ENCODE measurements at places on chromosomes 7 and 10.

- no peak for DNase-seq
Observed at GRCh38 chr10:46518028-46518725, 38.3 kb downstream of the GPRIN2 start.

DNA sequence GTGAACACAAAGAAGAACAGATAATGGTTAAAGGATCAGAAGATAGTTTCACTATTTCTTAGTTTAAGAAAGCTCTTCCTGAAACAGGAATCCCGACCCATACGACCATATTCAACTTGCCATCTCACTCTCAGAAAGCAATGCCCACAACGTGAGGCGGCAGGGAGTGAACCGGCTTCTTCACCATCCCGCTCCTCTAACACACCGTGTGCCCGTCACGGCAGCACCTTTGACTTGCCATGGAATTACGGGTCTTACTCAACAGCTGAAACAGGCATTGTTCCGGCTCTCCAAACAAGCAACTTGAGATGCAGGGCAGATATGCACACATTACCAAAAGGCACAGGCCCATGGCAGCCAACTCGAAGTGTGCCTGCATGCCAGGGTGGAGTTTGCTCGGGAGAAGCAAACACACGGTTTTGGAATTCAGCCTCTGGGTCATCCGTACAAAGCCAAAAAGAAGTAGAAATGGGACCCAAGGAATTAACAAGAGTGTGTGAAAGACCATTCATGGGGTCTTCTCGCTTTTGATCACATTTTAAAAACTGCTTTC lies 293.6 kb downstream of the DNAJB6 start:
- DNase-seq = no peak

- DNase-seq = no peak
Observed at GRCh38 chr7:130854481-130854880, 120.5 kb upstream of the KLF14 start.

- DNase-seq = no peak
Observed at GRCh38 chr7:70812511-70812910, 319.4 kb upstream of the GALNT17 start.

DNA sequence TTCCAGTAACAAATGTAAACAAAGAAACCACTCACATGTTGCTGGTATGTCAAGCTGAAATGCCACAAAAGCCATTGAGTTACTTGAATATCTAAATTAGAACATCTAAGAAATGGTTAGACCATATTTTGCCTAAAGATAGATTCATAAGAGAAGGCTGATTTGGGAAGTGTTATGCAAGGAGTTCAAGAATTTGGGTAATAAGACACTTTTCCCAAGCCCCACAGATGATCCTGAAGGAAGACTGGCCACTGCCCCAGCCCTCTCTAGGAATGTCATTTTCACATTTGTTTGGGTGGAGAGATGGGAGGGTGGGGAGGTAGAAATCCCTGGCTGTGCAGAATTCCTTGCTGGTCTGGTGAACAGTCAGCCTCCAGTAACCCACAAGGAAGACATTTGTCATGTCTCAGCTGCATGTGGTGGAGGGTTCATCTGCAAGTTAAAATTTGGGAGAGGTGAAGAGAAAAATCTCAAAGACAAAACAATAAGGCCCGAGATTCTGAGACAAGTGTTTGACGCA lies 427.2 kb upstream of the KLF6 start:
- no peak for DNase-seq

- no peak for DNase-seq
Observed at GRCh38 chr7:85232068-85232467, 45.2 kb upstream of the SEMA3D start.

GRCh38 chr7:1649751-1650326 lies 20.2 kb upstream of the ELFN1 start:
- DNase-seq = no peak

- DNase-seq = no peak
Observed at GRCh38 chr10:116487522-116488430, 58.0 kb upstream of the PNLIP start.

- no peak for DNase-seq
Observed at GRCh38 chr7:43112459-43112940, at the start of gene HECW1. HECW1 (plus strand) TSS chr7:43112647; CDS start chr7:43243906, 131,259 bp downstream.

GRCh38 chr10:109732254-109732965 lies 190.9 kb downstream of the XPNPEP1 start:
- DNase-seq = no peak
